ENCODE measurements at places on chromosomes 4 and X.

- H3K4me3 ChIP-seq: no peak overlapping the region
- no peak for DNase-seq
- no peaks in the 10 kb centered on the region for H3K36me3 ChIP-seq
- H3K27ac ChIP-seq: no peak overlapping the region
- H3K4me1 ChIP-seq: no peaks in the 10 kb centered on the region
Observed at GRCh38 chr4:139492429-139492828, 38.5 kb downstream of the RAB33B start.

- no peak for DNase-seq
- no peak overlapping the region for H3K27ac ChIP-seq
- no peaks in the 10 kb centered on the region for H3K4me1 ChIP-seq
- H3K27me3 ChIP-seq: no peaks in the 10 kb centered on the region
- H3K36me3 ChIP-seq: no peaks in the 10 kb centered on the region
Observed at GRCh38 chr4:137707626-137708025, 175.3 kb upstream of the PCDH18 start.

DNA sequence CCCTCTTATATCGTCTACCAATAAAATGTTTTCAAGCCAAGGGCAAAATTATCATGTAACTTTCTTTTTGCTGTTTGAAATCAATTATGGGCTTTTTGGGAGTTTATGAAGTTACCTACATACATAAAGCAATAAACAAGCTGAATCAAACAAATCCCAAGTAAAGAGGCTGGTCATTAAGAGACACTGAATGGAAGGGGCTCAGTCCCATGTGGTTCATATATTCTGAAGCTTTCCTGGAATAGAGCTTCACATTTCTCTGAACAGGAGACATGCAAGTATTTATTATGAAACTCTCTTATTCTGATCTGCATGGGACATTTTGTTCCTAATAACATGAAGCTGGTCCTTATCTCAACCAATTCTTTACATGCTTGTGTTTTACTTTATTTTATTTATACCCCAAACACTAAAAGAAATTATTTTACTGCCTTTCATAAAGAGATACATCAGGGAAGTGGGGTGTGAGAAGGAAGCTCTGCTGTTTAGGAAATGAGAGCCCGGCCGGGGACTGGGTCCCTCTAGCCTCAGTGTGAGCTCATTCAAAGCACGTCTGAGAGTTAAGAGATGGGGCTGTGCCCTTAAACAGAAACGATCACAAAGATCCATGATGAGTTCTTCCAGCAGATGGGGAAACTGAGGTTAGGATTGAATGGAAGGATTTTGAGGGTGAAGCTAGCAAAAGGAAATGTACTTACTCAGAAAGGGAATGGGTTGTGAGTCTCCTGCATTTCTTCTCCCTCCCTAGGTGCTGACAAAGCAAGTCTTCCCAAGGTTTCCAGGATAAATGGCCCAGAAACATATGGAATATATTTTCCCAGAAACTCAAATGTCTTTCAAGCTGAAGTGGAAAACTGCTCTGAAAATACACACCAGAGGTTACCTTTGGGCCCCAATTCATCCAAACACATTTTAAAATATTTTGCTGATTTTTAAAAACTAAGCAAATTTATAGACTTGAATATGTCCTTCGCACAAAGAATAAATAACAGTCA is 93.1 kb upstream of the LNX1 start:
- H3K4me1 ChIP-seq: peaks cover 9% of the 10 kb centered on the region
- H3K27me3 ChIP-seq: peaks cover 11% of the 10 kb centered on the region
- H3K36me3 ChIP-seq: no peaks in the 10 kb centered on the region
- no peak overlapping the region for H3K27ac ChIP-seq
- no peak overlapping the region for H3K4me3 ChIP-seq
- no peak for DNase-seq

- no peaks in the 10 kb centered on the region for H3K4me1 ChIP-seq
- H3K4me3 ChIP-seq: no peak overlapping the region
- no peaks in the 10 kb centered on the region for H3K36me3 ChIP-seq
- no peak overlapping the region for H3K27ac ChIP-seq
- H3K27me3 ChIP-seq: peaks cover 13% of the 10 kb centered on the region
Observed at GRCh38 chr4:121656269-121656641, 40.5 kb downstream of the ANXA5 start.

GRCh38 chr4:175369087-175369486 is 443.0 kb downstream of the GPM6A start:
- no peak overlapping the region for H3K27ac ChIP-seq
- H3K36me3 ChIP-seq: no peaks in the 10 kb centered on the region
- no peak overlapping the region for H3K4me3 ChIP-seq
- H3K4me1 ChIP-seq: no peaks in the 10 kb centered on the region

GRCh38 chr4:37873386-37873785 is 17.5 kb upstream of the TBC1D1 start:
- no peak for DNase-seq
- H3K27ac ChIP-seq: no peak overlapping the region
- no peak overlapping the region for H3K4me3 ChIP-seq
- H3K36me3 ChIP-seq: peaks cover 4% of the 10 kb centered on the region
- H3K27me3 ChIP-seq: no peaks in the 10 kb centered on the region

GRCh38 chr4:29711226-29711625 is 1008.9 kb upstream of the PCDH7 start:
- H3K27ac ChIP-seq: no peak overlapping the region
- H3K4me1 ChIP-seq: no peaks in the 10 kb centered on the region
- H3K4me3 ChIP-seq: no peak overlapping the region
- DNase-seq: no peak
- no peaks in the 10 kb centered on the region for H3K36me3 ChIP-seq
- no peaks in the 10 kb centered on the region for H3K27me3 ChIP-seq

DNA sequence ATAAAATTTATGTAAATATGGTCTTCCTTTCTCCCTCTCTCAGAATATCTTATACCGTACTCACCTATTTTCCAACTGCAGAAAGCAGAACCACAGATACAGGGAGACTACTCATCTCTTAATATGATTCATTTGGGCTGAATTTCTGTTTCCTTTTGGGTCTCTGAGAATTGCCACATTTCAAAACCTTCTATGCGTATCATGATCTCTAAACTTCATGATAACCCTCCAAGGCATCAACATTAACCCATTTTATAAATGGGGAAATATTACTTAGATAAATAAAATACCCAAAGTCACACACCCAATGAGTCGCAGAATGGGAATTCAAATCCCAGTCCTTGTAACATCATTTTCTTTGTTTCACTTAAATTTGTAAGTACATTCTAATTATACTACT is 16.6 kb upstream of the PRDM8 start:
- peaks cover 21% of the 10 kb centered on the region for H3K36me3 ChIP-seq
- H3K4me3 ChIP-seq: peak overlapping the region; percentile 28
- peaks cover 3% of the 10 kb centered on the region for H3K27me3 ChIP-seq
- DNase-seq: no peak
- peaks cover 50% of the 10 kb centered on the region for H3K4me1 ChIP-seq

DNA sequence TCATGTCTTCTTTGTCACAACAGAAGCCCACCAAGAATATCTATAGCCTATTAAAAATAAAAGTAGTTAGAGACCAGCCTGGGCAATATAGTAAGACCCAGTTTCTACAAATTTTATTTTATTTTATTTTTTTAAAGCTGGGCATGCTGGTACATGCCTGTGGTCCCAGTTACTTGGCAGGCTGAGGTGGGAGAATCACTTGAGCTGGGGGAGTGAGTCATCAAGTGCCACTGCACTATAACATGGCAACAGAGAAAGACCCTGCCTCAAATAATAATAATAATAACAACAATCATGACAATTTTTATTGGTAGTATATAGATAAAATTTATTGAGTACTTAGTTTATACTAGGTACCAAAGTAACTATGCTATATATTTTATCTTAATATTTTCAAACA is 93.0 kb upstream of the NPFFR2 start:
- H3K27me3 ChIP-seq: no peaks in the 10 kb centered on the region
- H3K27ac ChIP-seq: no peak overlapping the region
- H3K4me1 ChIP-seq: no peaks in the 10 kb centered on the region
- H3K36me3 ChIP-seq: no peaks in the 10 kb centered on the region
- no peak overlapping the region for H3K4me3 ChIP-seq

DNA sequence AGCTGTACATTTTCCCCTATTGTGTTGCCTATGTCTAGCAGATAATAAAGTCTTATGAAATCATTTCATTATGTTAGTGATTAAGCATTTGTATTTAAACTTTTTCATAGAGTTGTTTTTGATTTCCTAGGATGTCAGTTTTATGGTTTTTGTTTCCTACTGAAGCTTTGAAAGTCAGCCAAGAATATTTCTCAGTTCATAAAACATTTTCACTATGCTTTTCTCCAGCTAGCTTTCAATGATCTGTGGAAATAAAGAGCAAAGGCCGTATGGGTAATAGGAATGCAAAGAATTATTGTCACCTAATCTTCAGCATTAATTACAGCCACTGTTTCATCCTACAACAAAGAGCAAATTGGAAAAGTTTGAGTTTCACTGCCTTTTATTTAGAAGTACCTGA is 145.7 kb upstream of the NUDT6 start:
- no peak overlapping the region for H3K27ac ChIP-seq
- no peak for DNase-seq
- H3K4me1 ChIP-seq: no peaks in the 10 kb centered on the region
- H3K27me3 ChIP-seq: no peaks in the 10 kb centered on the region
- no peak overlapping the region for H3K4me3 ChIP-seq

DNA sequence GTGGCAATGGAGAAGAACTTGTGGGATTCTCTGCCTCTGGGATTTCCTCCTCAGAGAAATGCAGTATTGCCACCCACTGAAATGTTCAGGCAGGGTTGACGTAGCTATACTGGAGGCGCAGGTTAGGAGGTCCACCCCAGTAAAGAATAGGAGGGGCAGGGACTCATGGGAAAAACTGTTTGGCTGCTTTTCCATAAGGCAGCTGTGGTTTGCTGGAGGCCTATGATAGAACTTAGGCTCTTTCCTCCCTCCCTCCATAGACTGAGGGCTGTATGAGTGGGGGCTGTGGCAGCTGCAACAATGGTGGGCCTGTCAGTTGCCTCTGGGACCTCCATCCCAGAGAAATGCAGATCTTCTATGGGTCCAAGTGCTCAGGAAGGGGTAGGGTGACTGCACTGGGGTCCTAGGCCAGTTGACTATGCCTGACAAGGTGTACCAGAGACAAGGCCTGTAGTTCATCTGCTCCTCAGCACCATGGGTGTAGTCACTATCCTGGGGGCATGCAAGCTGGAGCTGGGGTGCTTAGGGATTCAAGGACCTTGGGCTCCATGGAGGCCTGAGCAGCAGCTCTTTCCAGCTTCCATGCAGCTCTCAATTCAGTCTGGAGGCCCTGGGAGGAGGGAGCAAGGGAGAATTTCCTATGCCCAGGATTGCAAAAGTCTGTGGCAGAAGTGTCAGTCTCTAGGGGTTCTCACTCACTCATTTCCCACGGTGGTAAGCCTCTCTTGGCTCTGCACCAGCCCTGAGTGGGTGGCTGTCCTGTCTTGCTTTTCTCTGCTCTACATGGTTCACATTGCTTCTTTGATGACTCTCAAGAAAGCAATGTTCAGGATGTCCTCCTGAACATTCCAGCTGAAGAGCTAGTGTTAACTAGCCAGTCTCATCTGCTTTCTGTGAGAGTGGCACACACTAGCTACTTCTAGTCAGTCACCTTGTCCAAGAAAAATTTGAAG is 353.0 kb downstream of the IDS start:
- H3K4me1 ChIP-seq: no peaks in the 10 kb centered on the region
- no peaks in the 10 kb centered on the region for H3K27me3 ChIP-seq
- no peak overlapping the region for H3K4me3 ChIP-seq
- no peak for DNase-seq
- H3K36me3 ChIP-seq: no peaks in the 10 kb centered on the region

GRCh38 chrX:14529290-14529989 is at the start of gene GLRA2:
Gene GLRA2 (plus strand): TSS chrX:14529536. CDS start chrX:14530058, 522 bp downstream.
- H3K4me3 ChIP-seq: peak within 1 kb of the TSS; percentile 64
- H3K4me1 ChIP-seq: no peaks in the 10 kb centered on the region
- no peak for DNase-seq

GRCh38 chr4:176790398-176790797 is 2.3 kb downstream of the VEGFC start:
- H3K4me1 ChIP-seq: no peaks in the 10 kb centered on the region
- peaks cover 43% of the 10 kb centered on the region for H3K27me3 ChIP-seq
- DNase-seq: no peak
- H3K27ac ChIP-seq: no peak overlapping the region
- H3K36me3 ChIP-seq: no peaks in the 10 kb centered on the region

- no peak overlapping the region for H3K27ac ChIP-seq
- no peaks in the 10 kb centered on the region for H3K36me3 ChIP-seq
- H3K4me1 ChIP-seq: no peaks in the 10 kb centered on the region
- DNase-seq: no peak
- no peak overlapping the region for H3K4me3 ChIP-seq
- H3K27me3 ChIP-seq: peaks cover 2% of the 10 kb centered on the region
Observed at GRCh38 chrX:110394651-110395050, 36.0 kb downstream of the RTL9 start.

- H3K36me3 ChIP-seq: no peaks in the 10 kb centered on the region
- H3K27ac ChIP-seq: no peak overlapping the region
- H3K4me3 ChIP-seq: no peak overlapping the region
- no peak for DNase-seq
- H3K27me3 ChIP-seq: no peaks in the 10 kb centered on the region
Observed at GRCh38 chr4:155624478-155624877, 42.2 kb upstream of the GUCY1A1 start.

DNA sequence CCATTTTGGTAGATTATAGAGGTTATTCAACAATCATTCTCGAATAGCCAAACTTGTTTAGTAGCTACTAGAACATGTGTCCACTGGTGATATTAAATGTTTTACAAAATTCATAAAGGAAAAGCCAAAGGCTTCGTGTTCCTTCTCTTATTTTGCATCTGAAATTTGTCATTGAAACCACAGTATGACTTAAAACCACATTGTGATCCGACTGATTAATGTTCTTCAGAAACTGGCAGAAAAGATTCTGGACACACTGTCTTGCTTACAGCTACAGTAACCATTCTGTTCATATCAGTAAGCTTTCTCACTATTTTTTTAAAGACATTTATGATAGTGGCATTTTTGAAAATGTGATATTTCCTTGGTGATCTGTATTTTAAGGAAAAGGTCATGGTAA is 2.6 kb upstream of the SMARCA1 start:
- DNase-seq: no peak
- no peak overlapping the region for H3K4me3 ChIP-seq
- H3K36me3 ChIP-seq: no peaks in the 10 kb centered on the region
- peaks cover 25% of the 10 kb centered on the region for H3K27me3 ChIP-seq
- H3K27ac ChIP-seq: no peak overlapping the region

GRCh38 chrX:50721764-50722521 is 92.1 kb downstream of the SHROOM4 start:
- no peak overlapping the region for H3K4me3 ChIP-seq
- no peaks in the 10 kb centered on the region for H3K36me3 ChIP-seq
- no peaks in the 10 kb centered on the region for H3K27me3 ChIP-seq
- H3K27ac ChIP-seq: no peak overlapping the region
- no peaks in the 10 kb centered on the region for H3K4me1 ChIP-seq
- no peak for DNase-seq

- DNase-seq: no peak
- H3K4me3 ChIP-seq: no peak overlapping the region
- no peaks in the 10 kb centered on the region for H3K4me1 ChIP-seq
Observed at GRCh38 chr4:173698557-173699262, 168.7 kb upstream of the HAND2 start.

GRCh38 chr4:186037692-186038658 is 31.0 kb upstream of the TLR3 start:
- H3K4me3 ChIP-seq: no peak overlapping the region
- H3K4me1 ChIP-seq: no peaks in the 10 kb centered on the region
- DNase-seq: peak; percentile 5
- peaks cover 11% of the 10 kb centered on the region for H3K27me3 ChIP-seq
